ENCODE measurements at places on chromosomes 7 and 10.

- DNase-seq = peak; percentile 97
Observed at GRCh38 chr7:34155220-34155908, 250.0 kb downstream of the BMPER start.

- peak; percentile 86 for DNase-seq
Observed at GRCh38 chr10:74056050-74056818, 58.3 kb downstream of the VCL start.

DNA sequence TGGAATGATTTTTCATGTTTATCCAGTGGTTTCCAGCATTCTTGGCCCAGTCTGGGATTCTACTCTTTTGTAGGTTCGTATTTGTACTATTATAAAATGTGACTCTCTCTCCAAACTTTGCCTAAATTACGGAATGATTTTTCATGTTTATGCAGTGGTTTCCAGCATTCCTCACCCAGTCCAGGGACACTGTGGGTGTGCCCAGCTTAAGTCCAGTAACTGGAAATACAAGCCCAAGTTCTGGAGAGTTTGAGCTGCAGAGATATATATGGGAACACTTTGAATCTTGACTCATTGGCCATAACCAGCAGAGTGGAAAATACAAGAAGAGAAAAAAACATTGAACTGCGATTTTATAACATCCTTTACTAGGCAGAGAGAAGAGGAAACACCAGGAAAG is 5.9 kb upstream of the MAGI2 start:
- DNase-seq = no peak

GRCh38 chr10:116197946-116198675 is 74.9 kb downstream of the GFRA1 start:
- no peak for DNase-seq

DNA sequence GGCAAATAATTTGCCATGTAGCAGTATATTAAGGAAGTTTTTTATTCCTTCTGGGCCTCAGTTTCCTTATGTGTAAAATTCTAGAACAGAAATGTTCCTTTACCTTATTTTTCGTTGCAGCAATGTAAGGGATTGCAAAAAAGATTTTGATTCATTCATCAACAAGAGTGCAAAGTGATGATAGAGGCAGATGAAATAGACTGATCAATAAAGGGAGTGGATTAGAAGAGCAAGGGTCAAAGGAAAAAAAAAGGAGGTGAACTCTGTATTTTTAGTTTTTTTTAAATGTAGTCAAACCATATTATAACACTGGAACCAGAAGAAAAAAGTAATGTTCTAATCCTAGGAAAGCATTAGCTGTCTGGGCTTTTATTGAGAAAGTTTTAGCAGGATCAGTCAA is 14.7 kb downstream of the TPST1 start:
- DNase-seq = no peak

DNA sequence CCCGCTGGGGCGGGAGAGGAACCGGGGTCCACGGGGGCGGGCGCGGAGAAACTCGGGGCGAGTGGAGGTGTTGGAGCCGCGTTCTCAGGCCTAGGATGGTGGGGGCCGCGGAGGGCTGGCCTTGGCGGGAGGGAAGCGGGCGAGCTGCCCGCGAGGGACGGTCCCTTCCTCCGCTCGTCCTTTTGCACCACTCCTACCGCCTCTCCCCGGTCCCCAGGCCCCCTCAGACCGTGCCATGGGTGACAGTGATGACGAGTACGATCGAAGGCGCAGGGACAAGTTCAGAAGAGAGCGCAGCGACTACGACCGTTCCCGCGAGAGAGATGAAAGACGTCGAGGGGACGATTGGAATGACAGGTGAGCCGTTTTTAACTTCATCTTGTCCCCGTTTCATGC is 451 bp downstream of the SRRT start:
- DNase-seq = no peak

GRCh38 chr10:119762805-119763798 is 37.3 kb downstream of the INPP5F start:
- peak; percentile 38 for DNase-seq

- DNase-seq = no peak
Observed at GRCh38 chr7:132141109-132141508, 435.2 kb downstream of the PLXNA4 start.

DNA sequence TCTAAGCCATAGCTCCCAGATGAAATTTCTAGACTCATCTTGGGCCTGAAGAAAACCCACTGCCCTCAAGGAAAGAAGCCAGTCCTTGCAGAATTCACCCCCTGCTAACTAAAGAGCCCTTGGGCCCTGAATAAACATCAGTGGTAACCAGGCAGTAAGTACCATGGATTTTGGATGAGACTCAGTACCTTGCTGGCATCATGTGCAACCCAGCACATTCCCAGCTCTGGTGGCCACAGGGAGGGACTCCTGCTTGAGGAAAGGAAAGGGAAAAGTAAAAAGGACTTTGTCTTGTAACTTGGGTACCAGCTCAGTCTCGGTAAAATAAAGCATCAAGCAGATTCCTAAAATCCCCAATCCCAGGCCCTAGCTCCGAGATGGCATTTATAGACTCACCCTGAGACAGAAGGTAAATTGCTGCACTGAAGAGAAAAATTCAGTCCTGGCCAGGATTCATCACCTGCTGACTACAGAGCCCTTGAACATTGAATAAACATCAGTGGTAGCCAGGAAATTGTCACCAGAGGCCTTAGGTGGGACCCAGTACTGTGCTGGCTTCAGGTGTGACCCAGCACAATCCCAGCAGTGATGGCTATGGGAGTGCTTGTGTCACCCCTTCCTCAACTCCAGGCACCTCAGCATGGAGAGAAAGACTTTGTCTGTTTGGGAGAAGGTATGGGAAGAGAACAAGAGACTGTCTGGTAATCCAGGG is 31.2 kb upstream of the SFTPD start:
- no peak for DNase-seq

GRCh38 chr10:70254778-70255328 is 21.6 kb upstream of the PPA1 start:
- no peak for DNase-seq

GRCh38 chr10:35232527-35232926 is 103.8 kb upstream of the CCNY start:
- no peak for DNase-seq

GRCh38 chr10:110615057-110615747 is 28.9 kb upstream of the RBM20 start:
- no peak for DNase-seq

GRCh38 chr10:23448323-23448722 is 9.4 kb downstream of the OTUD1 start:
- no peak for DNase-seq

DNA sequence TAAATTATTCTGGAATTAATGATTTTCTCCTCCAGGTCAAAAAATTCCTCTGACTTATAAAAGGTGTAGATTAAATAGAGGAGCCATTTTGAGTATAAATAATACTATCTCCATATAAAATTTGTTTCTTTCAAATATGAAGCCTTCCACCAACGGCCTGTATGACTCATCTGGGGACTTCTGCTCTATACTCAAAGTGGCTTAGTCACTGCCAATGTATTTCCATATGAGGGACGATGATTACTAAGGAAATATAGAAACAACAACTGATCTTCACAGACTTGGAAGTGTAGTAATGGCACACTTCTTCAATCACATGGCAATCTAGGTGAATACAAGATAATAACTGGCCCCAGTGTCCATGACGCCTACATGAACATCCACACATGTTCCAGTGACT is 335.6 kb upstream of the HGF start:
- DNase-seq = peak; percentile 90

- no peak for DNase-seq
Observed at GRCh38 chr7:23467291-23467805, 2.9 kb downstream of the IGF2BP3 start.

DNA sequence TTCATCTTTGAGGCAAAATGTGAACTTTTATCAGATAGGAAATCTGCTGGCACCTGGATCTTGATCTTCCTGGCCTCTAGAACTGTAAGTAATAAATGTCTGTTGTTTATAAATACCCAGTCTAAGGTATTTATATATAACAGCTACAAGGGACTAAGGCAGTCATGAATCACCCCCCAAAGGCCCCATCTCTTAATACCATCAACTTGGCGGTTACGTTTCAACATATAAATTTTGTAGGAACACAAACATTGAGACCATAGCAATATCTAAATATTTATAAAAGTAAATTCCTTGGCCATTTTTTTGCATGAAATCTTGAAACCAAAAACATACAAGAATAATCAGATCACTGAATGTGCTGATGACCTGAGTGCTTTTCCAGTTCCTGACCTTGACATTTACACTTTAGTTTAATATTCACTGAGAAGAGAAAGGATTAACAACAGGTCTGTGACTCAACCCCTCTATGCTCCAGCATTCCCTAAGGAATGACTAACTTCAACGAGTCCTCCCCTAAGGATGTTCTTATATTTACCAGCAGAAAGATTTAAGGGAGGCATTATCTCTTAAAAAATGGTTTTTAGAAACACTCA is 1438.5 kb upstream of the CELF2 start:
- DNase-seq = peak; percentile 80

Measured in HCEC 1CT (cell line).